MG63 (cell line): ENCODE measurements at places on chromosomes 13 and 19. TPM values are rescaled to one million over a fixed set of nuclear protein-coding genes. Genes with fewer than 3 reads are reported as not detected.

Gene C19orf81
- total RNA-seq: 0.33 TPM in 1 of 2 replicates, not detected in the other

Gene ZNF471
- not detected in 2 replicates for total RNA-seq

GRCh38 chr13:22014469-22014868 is 343.6 kb downstream of the FGF9 start:
- peak; percentile 67 for DNase-seq

- DNase-seq: no peak
Measured at GRCh38 chr13:98428256-98428966, 148.5 kb downstream of the STK24 start.

DNA sequence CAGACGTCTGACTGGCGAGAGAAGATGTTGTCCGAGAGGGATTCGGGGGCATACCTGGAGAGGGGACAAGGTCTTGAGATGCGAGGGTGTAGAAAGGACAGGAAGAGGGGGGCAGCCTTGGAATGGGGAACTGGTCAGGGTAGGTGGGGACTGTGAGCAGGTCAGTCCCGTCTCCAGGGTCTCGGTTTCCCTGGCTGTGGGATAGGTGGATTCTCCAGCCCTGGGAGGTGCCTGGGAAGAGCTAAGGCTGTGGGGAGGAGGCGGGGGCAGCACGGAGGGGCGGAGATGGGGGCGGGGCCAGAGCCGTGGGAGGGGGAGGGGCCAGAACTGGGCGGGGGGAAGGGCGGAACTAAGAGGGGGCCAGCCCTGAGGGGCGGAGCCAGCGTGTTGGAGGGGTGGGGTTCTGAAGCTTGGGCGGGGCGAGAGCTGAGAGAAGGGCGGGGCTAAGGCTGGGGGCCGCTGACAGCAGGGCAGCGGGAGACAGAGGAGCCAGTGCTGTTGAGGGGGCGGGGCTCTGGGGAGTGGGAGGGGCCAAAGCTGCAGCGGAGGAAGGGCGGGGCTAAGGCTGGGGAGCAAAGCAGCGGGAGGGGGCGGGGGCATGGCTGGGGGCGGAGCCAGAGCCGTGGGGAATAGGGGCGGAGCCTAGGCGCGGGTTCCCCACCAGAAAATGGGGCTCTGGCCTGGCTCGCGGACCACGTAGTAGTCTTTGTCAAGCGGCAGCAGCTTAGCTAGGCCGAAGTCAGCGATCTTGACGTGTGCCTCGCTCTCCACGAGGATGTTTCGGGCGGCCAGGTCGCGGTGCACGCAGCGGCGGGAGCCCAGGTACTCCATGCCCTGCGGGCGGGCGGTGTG is 9.5 kb upstream of the INSL3 start:
- DNase-seq: peak; percentile 79

- DNase-seq: no peak
Measured at GRCh38 chr19:55831846-55832245, at the start of gene NLRP11. Gene NLRP11 (minus strand): TSS chr19:55831999. CDS start chr19:55818174, 13,825 bp downstream.

GRCh38 chr13:21696865-21697448 is 26.1 kb downstream of the FGF9 start:
- no peak for DNase-seq

GRCh38 chr13:73231471-73231870 is 172.7 kb downstream of the KLF5 start:
- no peak for DNase-seq

- no peak for DNase-seq
Measured at GRCh38 chr19:14167576-14168138, 31.3 kb upstream of the ASF1B start.

DNA sequence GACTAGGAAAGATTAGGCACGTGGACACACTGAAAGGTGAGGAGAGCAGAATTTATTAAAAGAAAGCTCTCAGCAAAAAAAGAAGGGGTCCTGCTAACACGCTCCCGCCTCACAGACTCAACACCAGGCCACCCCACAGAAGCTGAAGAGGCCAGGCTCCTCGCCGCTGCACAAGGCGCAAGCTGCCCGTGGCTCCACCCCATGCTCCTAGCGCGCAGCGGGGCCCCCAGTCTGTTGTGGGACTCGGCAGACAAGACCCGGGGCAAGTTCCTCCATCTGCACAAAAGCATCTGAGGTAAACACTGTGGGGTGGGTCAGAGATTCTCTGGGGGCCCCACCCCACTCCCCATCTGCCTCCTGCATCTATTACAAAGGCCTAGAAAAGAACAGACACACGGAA is 1462.4 kb downstream of the EFNB2 start:
- no peak for DNase-seq
